ENCODE measurements at places on chromosomes 2 and 18.

GRCh38 chr2:38496927-38497669 is 105.6 kb downstream of the HNRNPLL start:
- peak; percentile 69 for DNase-seq

GRCh38 chr2:186205254-186205911 is 280.7 kb upstream of the ZC3H15 start:
- DNase-seq: no peak

GRCh38 chr2:201628545-201628944 is 14.8 kb downstream of the TMEM237 start:
- no peak for DNase-seq

DNA sequence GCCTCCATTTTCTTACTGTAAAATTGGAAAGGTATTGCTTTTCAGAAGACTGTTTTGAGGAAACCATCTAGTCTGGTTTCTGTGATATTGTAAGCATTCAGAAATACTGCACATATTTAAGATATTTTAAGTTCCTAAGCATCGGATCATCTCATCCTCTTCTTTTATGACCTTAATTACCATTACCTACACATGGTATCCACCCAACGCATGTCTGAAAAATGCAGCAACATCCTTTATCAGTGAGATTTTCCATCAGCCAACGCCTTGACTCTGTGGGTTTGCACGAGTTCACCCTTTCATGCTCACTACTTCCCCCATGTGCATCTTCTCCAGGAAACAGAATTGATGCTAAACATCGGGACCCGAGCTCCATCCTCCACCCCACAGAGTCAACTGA is 84.3 kb downstream of the COL4A4 start:
- no peak for DNase-seq

DNA sequence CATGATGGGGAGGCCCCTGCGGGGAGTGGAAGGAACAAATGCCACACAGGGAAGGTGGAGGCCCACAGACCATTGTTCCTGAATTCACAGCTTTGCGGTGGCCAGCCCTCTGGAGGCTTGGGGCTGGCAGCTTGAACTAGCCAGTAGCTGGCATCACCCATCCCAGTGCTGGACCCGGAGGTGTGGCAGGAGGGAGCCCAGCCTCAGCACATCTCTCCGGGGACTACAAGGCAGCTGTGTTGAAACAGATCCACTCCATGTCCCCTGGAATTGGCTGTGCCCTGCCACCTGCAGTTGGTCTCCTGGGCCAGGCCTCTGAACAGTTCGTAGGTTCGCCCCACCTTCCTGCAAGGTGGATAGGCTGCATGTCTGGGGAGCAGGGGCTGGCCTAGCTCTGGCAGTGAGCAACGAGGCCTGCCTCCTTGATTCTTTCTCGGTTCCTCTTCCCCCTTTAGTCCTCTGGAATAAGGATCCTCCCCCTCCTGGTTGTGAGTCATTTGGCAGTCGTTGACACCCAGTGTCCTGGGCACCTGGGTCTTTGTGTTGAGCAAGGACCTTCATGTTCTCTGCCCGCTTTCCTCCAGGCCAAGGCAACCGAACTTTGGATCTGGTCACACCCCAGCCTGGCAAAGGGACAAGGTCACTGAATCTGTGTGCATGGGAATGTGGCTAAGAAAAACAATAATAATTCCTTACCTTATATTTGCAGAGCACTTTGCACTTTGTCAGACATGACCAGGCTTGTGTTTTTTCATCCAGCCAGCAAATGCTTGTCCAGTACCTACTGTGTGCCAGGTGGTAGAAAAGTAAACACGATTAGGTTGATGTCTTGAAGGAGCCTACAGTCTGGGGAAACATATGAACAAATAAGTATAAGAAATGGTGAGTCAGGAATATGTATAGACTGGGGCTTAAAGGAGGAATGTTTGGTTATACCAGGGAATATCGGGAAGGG is 55.0 kb upstream of the MCFD2 start:
- no peak for DNase-seq

DNA sequence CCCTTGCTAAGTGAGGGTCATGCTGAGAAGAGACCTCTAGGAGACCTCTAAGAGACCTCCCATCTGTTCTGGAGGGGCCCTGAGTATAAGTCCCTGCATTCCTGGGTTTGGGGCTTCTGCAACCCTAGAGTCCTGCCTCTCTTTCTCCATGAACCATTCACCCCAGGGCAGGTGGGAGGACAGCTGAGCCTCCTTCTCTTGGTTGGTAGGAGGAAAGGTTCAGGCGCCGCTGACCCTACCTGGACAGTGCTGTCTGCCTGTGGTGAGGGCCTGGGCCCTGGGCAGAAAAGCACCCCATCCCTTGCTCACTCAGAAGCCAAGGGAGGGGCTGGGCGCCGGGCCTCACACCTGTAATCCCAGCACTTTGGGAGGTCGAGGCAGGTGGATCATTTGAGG is 604 bp upstream of the VIL1 start:
- DNase-seq: no peak

DNA sequence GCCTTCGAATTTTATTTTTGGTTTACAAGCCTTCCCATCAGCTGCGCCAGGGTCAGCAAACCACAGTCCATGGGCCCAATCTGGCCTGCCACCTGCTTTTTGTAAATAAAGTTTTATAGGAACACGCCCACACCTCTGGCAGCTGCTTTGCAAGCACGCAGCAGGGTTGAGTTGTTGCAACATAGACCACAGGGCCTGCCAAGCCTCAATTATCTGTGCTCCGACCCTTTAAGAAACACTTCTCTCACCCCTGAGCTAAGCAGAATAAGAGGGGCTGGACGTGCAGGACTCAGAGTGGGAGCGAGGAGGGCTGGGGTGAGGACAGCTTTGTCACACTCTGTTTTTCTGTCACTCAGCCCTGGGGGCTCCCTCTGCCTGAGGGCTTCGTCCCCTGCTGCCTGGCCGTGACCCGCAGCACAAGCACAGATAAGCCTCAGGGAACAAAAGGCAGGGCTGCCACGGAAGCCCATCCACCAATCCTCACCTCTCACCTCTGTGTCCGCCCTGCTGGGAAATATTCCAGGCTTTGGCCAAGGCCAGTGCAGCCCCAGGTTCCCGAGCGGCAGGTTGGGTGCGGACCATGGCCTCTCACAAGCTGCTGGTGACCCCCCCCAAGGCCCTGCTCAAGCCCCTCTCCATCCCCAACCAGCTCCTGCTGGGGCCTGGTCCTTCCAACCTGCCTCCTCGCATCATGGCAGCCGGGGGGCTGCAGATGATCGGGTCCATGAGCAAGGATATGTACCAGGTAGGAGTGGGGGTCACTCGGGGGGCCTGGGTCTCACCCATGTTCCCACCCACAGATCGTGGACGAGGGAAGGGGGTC is at the start of gene AGXT:
Gene AGXT (plus strand): TSS at position 539 of the 823 bp plus-strand sequence. CDS start 42 bp downstream, at position 581.
- no peak for DNase-seq

DNA sequence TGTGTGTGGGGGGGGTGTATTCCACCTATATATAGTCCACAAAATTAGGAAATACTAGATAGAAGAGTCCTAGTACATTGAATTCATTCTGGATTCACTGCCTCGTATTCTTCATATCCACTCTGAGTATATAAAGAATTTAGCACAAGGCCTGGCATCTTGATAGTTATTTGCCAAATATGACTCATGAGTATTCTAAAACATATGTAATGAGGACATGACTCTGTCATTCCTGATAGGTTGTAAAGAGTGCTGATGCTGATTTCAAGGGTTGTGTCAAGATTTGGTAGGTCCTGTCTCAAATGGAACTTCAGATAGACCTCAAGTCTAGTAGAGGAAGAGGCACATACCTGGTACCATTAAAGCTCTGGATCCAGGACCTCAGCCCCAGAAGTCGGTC is 173.4 kb upstream of the BOD1L2 start:
- DNase-seq: no peak

DNA sequence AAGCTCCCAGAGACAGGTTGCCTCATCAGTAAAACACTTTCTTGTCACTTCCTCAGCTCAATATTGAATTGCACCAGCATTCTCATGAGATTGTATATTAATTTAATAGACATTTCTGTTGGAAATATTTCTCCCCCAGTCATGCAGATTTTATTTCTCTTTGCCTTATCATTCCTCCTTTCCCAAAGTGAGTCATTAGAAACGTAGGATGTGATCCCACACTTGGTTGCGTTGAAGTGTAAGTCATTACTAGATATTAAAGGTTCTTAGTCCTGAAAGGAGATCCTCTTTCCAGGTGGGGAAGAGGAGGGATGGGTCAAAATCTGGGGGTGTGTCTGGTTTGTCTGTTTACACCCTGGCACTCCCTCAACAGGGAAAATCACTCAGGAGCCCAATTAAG is 438.2 kb downstream of the SLC4A3 start:
- no peak for DNase-seq

- DNase-seq: no peak
These were observed 38.1 kb upstream of the RFX8 start for GRCh38 chr2:101512993-101513392.

DNA sequence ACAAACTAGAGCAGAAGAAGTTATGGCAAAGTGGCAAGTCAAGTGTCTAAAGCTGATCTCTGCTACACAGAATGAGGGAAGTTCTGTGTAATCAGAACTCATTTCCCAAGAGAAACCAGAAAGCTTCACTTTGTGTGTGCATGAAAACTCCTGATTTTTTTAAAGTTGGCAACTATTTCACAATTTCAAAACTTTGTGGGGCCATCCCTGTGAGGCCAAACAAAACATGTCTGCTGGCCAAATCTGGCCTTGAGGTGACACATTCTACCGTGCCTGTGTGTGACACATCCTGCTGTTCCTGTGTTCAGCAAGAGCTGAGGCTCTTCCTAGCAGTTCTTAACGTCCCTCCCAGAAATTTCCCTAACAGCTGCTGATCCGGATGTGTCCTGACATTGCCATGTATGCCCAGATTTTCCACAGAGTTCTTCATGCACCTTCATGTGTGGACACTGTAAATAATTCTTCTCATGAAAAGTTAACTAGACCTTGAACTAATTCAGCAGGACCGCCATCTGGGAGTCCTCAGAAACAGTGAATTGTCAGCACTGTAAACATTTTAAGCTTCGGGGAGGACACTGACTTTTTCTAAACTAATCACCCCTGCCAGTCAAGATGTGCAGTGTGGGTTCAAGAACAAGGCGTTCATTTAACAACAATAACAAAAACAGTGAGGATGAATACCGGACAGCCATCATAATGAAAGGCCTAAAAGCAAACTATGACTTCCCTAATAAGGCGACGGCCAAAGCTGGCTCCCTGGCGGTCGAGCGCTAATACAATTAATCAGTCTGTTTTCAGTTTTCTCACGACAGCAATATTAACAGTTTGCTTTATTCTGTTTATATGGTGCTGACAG is 99.0 kb downstream of the PLEKHM3 start:
- peak; percentile 35 for DNase-seq

DNA sequence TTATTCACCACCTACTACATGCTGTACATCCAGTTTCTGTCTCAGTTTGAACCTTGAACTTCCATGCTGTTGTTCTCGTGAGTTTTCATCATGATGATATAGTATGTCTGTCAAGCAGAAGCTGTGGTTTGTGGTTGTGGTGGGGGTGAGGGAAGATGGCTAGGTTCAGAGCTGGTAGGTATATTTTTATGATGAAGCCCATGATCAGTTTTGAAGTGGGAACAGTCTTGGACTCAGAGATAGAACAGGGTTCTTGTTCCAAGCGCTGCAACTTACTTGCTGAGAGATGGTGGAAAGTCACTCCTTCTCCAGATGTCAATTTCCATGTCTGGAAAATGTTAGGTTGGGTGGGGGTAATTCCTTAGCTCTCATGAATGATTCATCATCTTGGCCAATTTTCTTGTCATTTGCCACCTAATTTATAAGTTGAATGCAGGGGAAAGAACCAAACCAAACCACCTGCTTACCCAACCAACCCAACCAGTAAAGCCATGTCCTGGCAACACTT is 21.6 kb downstream of the PMAIP1 start:
- DNase-seq: no peak

DNA sequence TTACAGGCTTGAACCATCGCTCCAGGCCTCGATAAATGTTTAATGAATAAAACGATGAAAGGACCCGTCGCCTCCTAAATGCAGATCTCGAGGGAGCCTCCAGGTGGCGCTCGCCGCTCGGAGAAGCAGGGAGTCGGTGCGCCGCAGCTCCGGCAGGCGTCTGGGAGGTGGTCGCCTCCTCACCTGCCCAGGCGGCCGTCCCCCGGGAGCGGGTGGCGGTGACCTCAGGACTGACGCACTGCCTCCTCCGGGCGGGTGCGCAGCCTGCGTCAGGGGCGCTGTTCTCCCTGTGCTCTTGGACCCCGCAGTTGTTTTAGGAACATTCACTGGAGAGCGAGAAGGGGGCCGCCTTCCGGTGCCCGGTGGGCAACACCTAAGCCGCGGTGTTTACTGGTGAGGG is 38.6 kb upstream of the POLE4 start:
- DNase-seq: peak; percentile 78

DNA sequence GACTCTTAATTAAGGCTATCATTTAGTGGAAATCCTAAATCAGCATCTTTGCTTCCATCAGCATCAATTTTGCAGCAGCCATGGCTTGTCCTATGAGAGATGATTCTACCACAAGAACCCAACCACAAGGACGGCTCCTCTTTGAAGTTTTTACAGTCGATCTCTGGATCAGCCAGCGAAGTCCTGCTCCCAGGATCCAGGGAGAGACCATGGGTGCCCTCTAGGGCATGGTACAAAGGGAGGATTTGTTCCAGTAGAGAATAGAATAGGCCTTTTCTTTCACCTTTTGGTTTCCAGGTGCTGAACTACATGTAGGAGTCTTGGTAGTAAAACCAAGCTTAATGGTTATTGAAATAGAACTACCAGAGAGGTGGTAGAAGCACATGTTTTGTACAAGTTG is 52.7 kb downstream of the TMEM200C start:
- DNase-seq: no peak

DNA sequence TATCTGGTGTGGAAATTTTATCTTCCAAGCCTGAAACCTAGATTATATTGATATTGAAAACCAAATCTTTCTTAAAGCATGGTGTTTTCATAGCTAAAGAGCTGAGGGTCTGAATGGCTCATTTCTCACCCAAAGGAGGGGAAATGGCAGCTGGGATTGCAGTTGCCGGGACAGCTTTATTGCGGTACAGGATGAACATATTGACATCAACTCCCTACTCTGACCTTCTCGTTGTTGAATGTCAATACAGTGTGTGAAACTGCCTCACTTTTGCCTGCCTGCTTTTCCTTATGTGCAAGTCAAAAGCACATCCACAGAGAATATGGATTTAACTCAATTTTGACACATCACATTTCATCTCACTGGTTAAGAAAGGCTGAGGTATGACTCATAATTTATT is 3.6 kb upstream of the COX7A2L start:
- no peak for DNase-seq

- no peak for DNase-seq
These were observed 43.7 kb upstream of the FZD5 start for GRCh38 chr2:207813221-207813916.

GRCh38 chr2:25238920-25239319 is 70.5 kb upstream of the POMC start:
- DNase-seq: no peak

GRCh38 chr2:202237787-202238233 is 587 bp downstream of the SUMO1 start:
- DNase-seq: no peak

DNA sequence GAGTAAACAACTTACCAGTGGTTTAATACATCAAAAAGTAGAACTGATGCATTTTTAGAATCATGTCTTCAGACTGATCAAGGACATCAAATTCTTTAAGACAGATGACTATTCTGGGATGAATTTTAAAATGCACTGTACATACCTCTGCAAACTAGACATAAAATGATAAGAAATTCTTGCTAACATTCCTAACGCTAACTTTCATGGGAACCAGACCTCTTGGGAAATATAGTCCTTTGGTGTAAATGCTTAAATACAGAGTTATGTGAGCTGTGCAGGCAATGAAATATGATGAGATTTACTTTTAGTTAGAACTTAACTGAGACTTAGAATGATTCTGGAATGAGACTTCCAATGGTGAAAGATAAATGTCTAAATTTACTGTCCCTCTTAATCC is 562.0 kb downstream of the NR4A2 start:
- no peak for DNase-seq
